IPS DF 6.9 (cell line): ENCODE measurements at places on chromosomes 12 and 14.

DNA sequence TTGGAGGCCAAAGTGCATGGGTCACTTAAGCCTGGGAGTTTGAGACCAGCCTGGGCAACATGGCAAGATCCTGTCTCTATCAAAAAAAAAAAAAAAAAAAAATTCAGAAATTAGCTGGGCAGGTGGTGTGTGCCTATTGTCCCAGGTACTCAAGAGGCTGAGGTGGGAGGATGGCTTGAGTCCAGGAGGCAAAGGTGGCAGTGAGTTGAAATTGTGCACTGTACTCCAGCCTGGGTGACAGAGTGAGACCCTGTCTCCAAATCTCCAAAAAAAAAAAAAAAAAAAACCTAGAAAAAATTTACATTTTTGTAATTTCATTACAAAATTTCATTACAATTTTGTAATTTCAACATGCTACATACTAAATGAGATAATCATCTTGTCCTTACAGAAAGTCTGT lies 42.7 kb downstream of the SYNE2 start:
- DNase-seq: no peak

GRCh38 chr12:46367351-46368029 lies 5.1 kb downstream of the SLC38A2 start:
- DNase-seq: no peak

- DNase-seq: no peak
Measured at GRCh38 chr14:89661392-89661791, 244.4 kb upstream of the FOXN3 start.

DNA sequence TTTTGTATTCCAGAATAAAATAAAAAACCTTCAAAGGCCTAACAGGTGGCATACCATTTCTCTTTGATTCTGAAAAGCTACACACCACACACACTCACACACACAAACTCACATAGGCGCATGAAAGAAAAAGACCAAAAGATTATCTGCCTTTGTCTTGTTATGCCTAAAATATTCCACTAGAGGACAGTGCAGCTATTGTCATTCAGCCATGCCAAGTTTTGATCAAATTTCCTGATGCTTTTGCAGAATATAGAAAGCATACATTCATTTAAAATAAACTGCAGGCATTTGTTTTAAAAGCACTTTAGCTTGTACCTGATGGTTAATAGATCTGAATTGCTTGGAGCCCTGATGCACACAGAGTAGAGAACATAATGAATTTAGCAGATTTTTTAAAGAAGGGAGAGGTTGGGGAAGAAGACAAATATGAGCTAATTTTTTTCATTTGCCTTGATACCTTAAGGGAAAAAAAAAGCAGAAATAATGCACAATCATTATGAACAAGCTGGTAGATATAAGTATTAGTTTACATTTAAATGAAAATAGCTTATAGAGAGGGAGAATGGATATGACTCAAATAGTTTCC lies 1766.9 kb upstream of the SEL1L start:
- DNase-seq: peak; percentile 9

- DNase-seq: no peak
Measured at GRCh38 chr12:47766502-47767215, 6.4 kb upstream of the SLC48A1 start.

DNA sequence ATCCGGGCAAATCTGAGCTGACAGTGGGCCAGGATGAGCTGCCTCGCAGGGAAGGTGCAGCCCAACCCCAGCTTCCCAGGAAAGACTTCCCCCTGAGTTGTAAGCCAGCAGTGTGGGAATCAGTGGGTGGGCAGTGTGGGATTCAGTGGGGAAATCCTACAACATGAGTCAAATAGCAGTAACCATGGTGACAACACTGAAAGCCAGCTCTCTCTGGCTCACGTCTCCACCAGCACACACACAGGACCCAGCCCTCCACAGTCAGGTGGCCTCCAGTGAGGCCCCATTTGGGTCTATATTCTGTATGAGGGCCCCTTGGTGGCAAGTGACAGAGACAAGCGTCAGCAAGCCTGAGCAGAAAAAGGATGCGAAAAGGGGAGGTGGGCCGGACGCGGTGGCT lies 6.0 kb upstream of the LGALS3 start:
- no peak for DNase-seq

DNA sequence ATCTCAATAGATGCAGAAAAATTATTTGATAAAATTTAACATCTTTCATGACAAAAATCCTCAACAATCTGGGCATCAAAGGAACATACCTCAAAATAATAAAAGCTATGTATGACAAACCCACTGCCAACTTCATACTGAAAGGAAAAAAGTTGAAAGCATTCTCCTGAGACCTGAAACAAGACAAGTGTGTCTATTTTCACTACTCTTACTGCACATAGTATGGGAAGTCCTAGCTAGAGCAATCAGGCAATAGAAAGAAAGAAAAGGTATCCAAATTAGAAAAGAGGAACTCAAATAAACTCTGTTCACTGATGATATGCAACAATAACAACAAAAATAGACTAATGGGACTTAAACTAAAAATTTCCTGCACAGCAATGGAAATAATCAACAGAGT lies 90.1 kb downstream of the SLCO1B1 start:
- no peak for DNase-seq

DNA sequence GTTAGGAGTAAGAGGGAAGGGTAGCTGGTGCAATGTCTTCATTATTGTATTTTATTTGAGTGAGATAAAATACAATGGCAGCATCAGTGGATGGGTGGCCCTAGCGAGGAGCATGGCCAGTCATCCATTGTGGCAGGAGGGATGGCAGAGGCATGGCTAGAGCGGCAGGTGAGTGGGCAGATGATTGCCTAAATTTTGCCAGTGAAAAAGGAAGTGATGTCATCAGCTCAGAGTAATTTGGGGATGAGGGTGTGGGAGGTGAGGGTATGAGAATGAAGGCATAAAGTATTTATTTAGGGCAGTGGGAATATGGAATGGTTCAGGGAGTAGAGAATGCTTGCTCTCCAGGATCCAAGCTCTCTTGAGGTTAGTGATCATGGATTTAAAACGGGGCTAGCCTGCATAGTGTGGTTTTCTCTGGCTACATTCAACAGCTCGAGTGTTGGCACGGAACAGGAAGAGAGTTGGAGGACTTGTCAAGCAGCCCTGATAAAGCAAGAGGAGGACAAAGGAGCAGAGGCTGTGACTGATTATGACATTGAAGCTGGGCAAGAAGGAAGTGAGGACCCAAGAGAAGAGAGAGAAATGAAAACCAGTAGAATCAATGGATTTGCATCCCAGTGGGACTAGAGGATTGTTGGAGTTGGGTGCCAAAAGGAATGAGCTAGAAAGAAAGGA lies 18.7 kb upstream of the SERPINA6 start:
- no peak for DNase-seq

- DNase-seq: no peak
Measured at GRCh38 chr12:96064966-96065365, 29.6 kb upstream of the LTA4H start.

- DNase-seq: no peak
Measured at GRCh38 chr12:110635055-110635454, 21.1 kb downstream of the TCTN1 start.

DNA sequence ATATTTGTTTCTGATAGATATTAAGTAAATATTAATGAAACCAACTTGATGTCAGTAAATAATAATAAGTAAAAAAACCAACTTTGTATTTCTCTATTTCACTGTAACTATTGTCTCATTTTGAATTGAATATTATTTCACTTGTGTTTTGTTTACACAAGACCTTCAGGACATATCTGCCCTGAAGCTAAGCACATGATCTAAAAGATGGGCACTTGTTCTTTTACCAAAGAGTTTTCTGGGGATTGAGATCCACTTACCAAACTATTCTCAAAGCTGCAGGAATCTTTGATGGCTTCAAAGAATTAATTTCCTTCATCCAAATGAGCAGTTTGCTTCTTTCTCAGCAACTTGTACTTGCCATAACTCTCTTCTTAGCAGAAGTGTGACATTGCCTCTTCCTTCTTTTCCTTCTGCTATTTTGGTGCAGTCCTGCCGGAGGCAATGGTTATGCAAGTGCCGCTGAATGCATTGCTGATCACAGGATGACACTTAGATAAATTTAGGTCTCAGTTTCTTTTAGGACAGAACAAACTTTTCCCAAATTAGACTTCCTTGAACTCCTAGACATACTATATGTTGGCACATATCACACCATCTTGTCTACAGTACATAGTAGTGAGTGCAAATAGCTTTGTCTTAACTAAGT lies 9.2 kb downstream of the FAR2 start:
- DNase-seq: no peak

GRCh38 chr14:74459289-74459946 lies 33.4 kb upstream of the SYNDIG1L start:
- peak; percentile 39 for DNase-seq

DNA sequence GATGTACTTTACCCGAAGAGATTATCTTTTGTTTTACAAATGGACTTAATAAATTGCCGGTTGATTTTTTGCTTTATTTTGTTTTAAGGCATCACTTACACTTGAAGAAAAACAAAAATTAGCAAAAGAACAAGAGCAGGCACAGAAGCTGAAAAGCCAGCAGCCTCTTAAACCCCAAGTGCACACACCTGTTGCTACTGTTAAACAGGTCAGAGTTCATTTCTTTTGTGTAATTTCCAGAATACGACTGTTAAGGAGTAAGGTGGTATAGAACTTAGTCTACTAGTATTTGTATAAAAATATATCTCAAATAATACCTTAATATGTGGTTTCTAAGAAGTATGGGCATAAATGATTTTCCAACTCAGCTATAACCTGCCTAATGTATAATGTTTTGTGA lies 19.6 kb upstream of the SLC17A8 start:
- DNase-seq: no peak

GRCh38 chr12:14776236-14776961 lies 26.9 kb downstream of the WBP11 start:
- DNase-seq: no peak

DNA sequence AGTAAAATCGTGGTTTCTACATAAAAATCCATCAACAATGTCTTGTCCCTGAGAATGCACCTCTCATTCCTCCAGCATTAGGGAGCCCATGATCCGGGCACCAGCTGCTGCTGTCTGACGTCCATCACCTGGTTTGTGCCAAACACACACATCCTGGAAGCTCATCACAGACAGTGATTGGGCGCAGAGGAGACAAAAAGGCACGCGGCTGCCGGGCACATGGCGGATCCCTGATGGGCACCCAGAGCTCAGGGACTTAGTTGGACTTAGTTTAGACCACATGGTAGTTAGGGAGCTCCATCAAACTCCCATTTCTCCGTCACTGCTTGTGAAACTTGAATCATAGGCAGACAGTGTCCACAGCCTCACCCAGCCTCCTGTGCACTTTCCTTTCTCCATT lies 1059.3 kb downstream of the TMEM121 start:
- no peak for DNase-seq

GRCh38 chr12:79847417-79847816 lies 87.5 kb downstream of the PPP1R12A start:
- DNase-seq: no peak

DNA sequence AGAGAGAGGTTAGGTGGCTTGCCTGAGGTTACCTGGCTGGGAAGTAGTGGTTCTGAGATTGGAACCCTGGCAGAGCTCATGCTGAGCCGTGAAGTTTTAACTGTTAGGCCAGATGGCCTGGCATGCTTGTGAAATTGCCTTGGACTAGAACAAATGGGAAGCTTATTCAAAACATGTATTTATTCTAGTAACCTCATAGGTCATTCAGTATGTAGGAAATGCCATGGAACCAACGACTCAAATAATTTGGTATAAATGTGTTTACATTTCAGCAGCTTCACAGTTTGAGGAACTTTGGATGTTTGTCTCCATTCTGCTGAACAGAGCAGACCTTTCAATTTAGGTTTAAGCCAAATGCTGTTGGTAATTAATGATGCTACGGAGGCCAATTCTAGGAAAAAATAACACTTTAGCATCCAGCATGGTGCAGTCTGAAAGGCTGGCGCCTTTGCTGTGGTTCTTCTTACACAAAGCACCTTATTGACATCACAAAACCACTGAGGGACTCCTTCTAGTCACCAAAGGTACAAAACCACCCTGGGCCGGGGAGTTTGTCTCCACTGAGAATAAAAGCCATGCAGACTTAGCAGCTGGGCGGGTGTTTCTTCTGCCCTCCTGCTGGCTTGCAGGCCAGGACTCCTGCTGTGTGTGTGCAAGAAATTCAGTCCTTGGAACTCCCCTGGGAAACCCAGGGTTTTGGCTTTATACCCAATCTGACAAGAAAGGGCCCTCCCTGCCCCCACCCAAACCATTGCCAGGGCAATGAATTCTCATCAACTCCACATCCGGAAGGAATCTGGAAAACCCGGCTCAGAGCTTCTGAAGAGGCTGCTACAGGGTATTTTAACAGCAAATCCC lies 64.2 kb downstream of the ELK3 start:
- no peak for DNase-seq

DNA sequence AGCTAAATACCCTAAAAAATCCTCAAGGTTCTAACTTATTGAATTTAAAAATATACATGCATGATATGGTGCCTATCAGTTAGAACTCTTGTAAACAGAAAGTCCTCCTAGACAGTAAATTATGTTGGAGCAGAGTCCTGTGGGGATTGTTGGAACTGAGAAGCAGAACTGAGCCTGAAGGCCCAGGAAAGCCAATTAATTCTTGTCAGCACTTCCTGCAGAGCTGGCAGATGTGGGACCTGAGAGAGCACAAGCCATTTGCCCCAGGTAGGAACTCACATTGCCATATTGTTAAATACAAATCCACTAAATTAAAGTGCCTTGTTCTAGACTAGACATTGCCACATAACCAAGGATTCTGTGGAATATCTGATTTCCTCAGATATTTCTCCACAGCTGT lies 117.1 kb downstream of the RTN1 start:
- no peak for DNase-seq

- DNase-seq: no peak
Measured at GRCh38 chr12:87015352-87015751, 759.2 kb upstream of the MGAT4C start.

- no peak for DNase-seq
Measured at GRCh38 chr14:38611928-38612327, 356.0 kb upstream of the CLEC14A start.

DNA sequence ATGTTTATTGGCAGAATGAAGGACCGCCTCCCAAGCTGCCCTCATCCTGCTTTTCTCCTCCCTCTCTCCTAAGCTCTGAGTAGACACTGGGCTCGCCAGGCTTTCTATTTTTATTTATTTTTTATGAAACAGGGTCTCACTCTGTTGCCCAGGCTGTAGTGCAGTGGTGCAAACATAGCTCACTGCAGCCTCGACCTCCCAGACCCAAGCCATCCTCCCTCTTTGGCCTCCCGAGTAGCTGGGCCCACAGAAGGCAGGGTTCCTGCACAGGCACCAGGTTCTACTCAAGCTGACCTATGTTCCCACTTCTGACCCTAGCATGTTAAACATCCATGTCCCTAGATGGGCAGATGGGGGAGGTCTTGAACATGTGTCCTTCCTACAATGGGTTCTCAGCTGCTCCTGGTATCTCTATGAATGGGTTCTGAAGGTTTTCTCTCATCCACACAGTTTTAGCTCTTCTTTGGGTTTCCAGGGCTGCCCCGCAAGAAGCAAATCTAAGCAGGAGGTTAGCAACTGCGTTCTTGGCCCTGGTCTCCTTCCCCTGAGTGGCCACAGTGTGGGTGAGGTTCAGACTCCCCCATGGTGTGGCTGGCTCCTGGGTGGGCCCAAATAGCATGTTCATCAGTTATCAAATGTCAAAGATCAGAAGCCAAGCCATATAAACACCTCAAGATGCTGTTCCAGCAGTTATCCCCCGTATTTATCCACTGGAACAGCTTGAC lies 167.3 kb downstream of the ZFP36L1 start:
- no peak for DNase-seq
